ENCODE measurements at places on chromosomes 7 and 10.

- DNase-seq, result no peak
Measured at GRCh38 chr10:132735923-132736391, 50.0 kb downstream of the NKX6-2 start.

DNA sequence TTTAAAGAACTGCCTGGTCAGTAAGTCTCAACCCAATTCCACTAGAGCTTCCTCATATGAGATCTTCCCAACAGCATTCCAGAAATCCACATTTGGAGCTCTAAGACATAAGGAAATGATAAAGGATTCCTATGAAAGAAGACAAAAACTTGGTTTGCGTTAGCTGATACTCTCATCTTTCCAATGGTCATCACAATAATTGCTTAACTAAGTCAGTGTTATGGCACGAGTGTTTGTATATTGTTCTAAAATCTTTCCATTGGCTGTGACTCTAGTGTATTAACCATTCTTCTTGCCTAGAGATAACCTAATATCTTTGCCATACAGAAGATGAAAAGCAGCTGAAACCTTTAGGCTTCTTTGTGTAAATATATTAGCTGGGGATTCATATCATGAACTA lies 289.0 kb downstream of the SNX13 start:
- DNase-seq, result no peak

GRCh38 chr10:128062331-128062880 lies 63.8 kb downstream of the MKI67 start:
- no peak for DNase-seq

DNA sequence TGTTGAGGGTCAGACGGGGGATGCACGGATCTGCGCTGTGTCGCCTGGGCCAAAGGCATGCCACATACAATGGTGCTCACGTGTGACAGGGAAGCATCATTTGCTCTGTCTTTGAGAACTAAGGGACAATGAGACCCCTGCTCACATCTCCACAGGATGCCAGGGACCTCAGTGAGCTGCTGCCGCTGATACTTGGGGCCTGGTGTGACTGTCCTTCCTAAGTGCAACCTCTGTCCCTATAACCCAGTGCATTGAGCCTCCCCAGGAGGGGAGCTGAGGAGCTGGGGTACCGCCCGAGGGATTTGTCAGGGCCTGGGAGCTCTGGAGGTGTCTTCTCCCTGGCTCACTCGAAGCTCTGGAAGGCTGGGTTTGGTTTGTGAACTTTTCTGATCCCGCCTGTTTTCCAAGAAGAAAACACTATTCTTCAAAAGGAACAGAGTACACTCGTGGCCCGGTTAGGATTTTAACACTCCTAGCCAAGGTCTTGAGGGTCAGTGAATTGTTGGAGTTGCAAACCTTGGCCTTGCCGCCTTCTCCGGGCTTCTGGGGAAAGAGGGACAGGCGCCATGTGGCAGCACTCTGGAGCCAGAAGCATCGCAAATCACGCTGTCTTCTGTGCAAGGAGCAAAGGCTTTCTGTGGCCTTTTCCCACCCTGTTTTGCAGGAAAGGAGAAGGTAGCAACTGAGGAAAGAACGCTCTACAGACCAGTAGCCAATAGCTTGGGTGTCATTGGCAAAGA lies 26.2 kb upstream of the CTBP2 start:
- no peak for DNase-seq

- no peak for DNase-seq
Measured at GRCh38 chr10:95552679-95553342, 8.4 kb downstream of the SORBS1 start.

DNA sequence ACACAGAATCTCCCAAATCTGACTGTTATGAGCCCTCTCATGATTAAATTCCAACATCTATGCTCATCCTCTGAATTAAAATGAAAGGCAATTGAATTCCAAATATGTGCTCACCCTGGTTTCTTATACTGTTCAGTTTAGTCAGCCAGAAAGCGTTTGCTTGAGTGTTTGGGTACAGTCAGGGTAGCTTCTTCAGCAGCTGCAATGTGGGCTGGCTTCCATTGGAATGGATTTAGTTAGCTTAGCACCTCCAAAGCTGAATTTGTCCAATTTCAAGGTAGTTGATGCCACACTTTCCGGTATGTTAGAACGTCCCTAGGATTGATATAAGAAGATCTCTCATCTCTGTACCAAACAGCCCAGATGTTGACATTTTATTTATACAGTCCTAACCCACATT lies 9.3 kb downstream of the KLHL7 start:
- DNase-seq, result no peak

DNA sequence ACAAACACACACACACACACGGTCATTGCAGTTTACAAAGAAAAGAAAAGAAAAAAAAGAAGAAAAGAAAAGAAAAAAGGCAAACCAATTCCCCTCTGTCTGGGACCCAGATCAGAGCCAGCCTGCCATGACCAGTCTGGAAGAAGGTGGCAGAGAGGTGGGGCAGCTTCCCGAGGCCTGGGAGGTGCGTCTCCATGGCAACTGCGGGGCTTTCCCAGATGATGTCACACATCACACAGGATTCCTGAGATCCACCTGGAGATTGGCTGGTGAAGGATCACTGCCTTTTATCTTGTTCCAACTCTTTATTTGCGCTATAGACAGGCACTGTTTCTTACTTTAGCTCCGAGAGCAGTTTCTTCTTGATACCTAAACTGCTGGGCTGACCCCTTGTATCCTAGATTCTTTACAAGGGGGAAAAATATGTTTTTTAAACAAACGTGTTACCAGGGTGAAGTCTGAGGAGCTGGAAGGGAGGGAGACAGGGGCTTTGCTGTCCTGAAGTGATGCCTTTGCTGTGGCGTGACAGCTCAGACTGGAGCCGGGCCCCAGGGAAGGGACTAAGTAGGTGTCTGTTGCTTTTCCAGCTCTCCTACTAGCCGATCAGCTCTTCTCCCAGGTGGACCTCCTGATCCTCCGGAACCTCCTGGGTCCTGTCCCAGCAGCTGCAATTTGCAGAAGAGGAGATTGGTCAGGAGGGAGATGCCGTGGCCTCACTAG lies 298.5 kb downstream of the KLF6 start:
- no peak for DNase-seq

- no peak for DNase-seq
Measured at GRCh38 chr7:732556-732955, 5.5 kb upstream of the PRKAR1B start.

GRCh38 chr10:133236401-133237240 lies 1.0 kb upstream of the VENTX start:
- no peak for DNase-seq

DNA sequence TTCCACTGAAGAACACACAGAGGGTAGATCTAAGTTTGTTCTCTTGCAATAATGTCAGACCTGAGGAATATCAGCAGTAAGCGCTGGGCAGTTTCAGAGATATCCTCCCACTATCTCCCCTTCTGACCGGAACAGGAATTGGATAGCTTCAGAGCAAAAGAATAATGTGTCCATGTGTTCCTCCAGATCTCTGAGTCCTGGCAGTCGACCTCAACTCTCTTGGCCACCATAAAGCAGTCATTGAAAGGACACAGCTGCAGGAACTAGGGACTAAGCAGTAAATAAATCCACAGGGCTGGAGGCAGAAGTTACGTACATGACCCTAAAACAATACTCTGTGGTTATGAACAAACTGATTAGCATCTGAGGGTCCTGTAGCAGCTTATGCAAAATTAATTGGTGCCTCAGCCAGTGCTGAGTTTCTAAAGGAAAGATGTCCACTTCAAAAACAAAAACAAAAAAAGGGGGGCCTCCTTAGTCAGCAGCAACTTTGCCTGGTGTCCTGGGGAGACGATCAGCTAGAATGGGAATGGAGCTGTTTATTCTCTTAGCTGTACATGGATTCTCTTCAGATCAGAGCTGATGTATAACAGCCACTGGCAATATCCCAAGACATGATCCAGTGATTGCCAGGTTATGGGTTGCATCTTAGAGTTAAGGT lies 6.4 kb upstream of the PRTFDC1 start:
- DNase-seq, result no peak

DNA sequence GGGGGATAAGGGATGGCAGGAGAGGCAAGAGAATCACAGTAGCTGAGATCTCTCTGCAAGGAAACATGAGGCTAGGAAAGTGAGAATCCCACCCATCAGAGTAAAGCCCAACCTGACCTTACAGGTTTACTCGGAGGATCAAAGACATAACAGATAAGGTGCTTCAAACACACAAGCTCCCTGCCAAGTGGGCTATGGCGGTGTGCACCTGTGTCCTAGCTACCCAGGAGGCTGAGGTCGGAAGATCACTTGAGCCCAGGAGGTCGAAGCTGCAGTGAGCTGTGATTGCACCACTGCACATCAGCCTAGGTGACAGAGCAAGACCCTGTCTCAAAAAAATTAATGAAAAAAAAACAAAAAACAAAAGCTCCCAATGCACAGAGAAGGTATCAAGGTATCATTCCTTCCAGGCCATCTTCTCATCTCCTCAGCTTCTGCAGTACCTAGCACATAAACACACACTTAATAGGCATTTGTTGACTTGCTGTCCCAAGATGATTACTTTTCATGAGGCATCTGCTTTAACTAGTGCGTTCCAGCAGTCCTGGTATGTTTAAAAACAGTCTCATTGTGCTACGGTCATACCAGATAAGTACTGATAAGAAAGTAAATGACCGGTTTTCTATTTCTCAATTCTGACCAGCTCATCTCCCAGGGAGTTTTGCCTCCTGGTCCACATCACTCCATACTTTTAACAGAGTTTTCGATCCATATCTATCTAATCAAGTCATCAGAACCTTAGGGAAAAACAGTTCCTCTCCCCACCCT lies 13.3 kb downstream of the GNA12 start:
- no peak for DNase-seq

DNA sequence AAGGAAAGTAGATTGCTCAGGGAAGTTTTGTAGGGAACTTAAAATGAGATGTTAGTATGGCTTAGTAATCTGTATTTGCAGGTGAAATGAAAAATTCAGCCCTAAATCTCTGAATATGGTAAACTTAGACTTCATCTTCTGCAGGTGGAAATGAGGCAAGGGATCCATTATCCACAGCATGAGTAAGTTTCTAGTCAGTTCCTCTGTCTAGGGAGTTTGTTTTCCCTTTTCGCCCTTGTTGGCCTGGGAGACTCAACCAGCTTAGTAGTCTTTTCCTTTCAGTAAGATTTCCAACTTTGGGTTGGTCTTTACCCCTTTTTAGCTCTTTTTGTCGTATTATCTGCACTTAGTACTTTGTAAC lies 65.6 kb downstream of the ZEB1 start:
- no peak for DNase-seq

DNA sequence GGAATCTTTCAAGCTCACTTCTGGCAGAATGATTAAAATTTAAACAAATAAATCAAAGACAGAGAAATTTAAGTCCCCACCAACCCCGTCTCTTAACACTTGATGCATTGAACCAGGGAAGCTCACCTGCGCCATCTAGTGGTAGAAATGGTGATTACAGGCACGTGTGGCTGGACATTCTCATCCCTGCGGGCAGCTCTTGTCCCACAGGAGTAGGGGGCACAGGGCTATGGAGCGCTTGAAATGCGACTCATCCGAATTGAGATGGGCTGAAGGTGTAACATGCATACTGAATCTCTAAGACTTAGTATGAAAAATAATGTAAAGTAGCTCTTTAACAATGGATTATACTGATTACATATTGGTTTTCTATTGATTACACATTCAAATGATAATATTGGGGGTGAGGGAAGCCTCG lies 24.8 kb upstream of the SLIT1 start:
- peak; percentile 84 for DNase-seq

Measured in activated T-cell treated with anti-CD3 and anti-CD28 coated beads, Interleukin-2, amount 50 U/mL, for 48 hours (primary cell).